ENCODE measurements at places on chromosomes 6 and 20.

- DNase-seq = peak; percentile 72
Observed at GRCh38 chr6:118537574-118537973, 10.5 kb upstream of the PLN start.

DNA sequence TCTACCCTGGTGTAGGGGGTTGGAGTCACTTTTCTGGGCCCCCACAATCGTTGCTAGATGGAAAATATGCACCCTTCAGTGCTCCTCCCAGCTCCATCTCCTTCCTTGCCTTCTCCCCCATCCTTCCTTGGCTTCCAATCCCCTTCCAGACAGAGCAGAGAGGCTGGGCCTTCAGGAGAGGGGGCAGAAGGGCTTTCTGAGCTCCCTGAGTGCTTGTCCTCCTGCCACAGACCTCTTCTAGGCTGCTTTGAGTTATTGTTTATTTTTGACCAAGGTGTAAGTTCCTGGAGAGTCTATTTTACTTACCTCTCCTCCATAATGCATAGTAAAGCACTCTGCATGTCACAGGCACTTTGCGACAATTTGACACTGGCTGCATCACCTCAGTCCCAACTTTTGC lies 96.4 kb upstream of the CNKSR3 start:
- DNase-seq = no peak

DNA sequence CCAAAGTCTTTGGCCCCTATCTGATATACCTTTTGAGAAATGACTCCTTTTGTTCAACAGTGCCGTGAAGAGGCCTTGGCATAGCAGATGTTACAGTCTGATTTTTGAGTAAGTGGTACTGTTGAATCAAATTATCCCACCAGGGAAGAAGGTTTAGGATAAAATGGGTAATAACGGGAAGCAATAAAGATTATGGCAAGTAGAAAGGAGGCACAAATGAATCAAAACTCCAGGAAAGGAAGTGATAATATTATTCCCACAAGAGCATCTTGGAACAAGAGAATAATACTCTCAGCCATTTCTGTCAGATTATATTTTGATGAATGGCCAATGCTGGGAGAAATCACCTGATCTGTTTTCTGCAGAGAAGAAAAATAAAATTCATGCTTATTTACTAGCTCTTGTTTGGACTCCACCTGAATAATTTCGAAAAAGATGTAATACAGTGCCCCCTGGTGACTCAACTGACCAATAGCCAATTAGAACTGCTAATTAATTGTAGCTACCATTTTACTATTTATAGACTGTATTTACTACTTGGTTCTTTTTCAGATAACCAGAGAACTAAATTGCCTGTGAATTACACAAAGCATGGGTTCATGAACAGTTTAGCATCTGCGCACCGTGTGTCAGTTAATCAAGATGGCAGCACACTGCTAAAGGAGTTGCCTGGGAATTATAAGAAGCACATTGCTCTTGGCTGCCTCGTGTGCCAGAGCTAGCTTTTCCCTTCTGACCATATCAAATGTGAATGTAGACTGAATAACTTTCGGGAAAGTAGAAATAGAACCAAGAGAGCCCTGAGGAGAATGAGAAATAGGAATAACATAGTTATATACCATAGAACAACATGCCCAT lies 78.5 kb upstream of the TRDN start:
- DNase-seq = peak; percentile 30

DNA sequence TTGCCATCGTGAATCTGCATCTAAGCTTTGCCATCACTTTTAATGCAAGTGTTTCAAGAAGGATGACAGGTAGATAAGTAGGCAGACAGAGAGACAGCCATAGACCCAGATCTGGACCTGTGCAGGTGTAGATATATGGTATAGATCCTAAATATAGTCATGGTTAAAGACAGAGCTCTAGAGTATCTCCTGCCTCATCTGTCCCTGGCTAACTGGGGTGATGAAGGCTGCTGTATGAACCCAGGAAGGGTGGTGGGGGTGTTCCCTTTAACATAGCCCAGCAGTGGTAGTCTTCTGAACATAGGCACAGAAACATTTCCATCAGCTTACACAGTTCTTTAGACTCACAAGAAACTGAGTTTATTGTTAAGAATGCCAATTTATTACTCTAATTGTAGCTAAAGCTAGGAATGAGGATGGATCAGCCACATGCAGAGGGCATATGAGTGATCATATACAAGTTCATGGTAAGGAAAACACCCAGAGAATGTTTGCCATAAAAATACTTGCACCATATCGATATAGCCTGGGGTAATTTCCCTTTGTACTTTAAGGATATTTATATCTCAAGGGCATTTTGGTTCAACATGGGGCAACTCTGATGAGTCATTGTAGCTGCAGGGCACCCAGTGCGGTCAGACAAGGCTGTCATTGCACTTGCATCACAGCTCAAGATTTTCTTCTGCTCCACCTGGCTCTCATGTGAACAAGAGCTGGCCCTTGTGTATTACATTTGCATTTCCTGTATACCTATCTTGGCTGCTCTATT lies 587.2 kb downstream of the EPM2A start:
- peak; percentile 66 for DNase-seq

DNA sequence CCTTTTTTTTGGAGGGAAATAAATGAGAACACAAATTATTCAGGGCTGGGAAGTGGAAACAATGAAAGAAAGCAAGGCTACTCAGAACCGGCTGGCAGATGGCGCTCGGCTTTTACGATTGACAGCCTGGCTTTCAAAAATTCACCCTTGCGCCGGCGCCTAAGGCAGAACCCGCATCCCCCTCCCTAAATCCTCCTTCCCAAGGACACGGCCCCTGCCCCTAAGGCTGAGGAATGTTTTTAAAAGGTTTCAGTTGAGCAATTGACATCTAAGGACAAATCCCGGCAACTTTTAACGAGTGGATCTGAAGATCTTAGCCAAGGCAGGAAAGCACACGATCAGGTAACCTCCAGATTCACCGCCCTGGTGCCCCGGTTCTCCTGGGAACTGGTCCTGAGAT lies 16.3 kb downstream of the GNAS start:
- no peak for DNase-seq

DNA sequence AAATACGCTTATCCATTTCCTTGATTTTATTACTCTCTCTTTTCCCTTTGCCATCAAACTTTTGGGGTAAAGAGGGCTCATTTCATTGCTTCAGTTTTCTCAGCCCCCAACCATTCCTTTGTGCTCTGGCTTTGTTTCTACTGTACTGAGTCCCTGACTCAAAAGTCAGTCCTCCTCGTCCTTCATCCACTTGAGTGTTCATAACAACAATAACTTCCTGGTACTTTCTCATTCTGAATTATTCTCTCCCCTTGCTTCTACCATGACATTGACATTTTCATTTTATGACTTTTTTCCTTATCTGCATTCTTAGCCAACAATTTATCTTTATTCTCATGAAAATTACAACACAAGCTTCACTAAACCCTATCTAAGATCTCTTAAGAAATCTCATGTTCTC lies 911 bp downstream of the ENPP3 start:
- DNase-seq = no peak

Measured in cardiac fibroblast (primary cell).